ENCODE measurements at places on chromosomes 5 and 9. TPM values are rescaled to one million over a fixed set of nuclear protein-coding genes. Genes with fewer than 3 reads are reported as not detected.

DNA sequence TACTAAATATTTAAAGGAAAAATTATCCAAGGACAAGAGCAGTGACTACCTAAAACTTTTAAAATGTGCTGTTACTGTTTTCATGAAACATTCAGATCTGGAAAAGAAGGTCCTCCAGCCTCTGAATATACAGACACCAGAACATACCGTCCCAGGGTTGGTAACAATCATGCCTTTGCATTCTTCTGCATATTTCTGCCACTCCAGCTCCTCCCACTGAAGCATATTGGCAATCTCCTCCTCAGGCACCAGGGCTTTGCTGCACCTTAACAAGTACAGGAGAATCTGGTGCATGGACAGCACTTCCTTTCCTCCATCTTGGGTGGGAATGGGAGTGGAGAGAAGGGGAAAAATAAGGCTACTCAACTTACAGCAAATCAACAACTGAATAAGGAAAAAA lies 60.0 kb downstream of the DROSHA start:
- no peak for DNase-seq

DNA sequence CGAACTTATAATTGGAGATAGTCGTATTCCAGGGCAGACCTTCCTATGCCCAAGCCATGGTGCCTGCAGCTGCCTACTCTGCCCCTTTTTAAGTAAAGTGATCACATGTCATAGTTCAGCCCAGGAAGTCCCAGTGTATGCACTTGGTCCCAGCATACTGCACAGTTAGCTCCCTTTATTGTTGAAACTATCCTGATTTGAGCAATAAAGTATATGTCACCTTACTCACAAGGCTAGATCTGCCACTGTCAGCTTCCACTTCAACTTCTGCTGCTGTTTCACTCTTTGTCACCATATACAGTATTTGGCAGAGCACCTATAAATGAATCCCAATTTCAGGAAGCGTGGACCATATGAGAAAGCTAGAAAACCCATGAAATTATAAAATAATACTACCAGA lies 103.8 kb upstream of the PTGER4 start:
- DNase-seq = no peak

GRCh38 chr9:124220946-124221451 lies 36.8 kb upstream of the NEK6 start:
- DNase-seq = no peak

- no peak for DNase-seq
Measured at GRCh38 chr9:129033216-129033615, 3.2 kb upstream of the MIGA2 start.

GRCh38 chr5:141965071-141965470 lies 3.8 kb upstream of the RNF14 start:
- DNase-seq = no peak

- no peak for DNase-seq
Measured at GRCh38 chr5:25649628-25650265, 1005.0 kb upstream of the CDH10 start.

DNA sequence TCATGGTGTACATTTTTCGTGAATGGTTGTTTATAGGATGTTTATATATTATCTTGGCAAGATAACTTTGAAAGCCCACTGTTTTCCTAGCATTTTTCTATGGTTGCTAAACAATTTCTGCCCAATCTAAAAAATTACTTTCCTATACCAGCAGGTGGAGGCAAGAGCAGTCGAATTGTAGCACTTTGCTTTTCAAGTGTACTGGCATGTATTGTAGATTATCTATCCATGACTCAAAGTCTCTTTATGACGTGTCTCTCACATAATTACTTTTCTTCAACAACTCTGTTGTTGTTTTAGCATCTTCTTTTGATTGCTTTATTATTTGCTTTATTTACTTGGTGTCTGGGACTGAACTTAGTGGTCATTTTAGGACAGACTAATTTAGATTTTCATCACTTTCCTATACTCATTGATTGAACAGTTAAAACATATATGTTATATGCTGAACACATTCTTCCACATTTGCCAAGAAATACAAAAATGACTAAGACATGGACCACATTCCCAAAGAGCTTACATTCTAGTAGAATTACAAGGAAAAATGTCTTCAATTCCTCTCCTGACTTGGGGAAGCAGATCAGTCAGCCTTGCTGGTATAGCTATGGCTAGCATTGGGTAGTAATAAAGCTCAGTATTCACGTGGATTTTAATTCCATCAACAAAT lies 20.7 kb downstream of the NLN start:
- no peak for DNase-seq

DNA sequence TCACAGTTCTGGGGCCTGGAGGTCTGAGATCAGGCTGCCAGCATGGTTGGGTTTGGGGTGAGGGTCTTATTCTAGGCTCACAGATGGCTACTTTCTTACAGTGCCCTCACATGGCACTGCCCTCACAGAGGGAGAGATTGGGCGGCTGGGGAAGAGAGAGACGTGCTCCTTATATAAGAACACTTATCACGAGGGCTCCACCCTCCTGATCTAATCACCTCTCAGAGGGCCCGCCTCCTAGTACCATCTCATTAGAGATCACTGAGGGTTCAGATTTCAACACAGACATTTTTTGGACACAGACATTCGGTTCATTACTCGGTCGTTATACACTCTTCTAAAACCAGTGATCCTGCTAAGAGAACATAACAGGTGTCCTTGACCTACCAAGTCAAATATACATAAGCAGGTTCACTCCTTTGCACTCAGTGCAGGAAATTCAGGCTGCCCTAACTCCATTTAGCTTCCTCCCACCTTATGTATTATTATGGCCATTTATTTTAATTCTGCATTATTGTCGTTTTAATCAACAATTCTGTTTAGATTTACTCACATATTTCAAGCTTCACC lies 121.7 kb downstream of the ICE1 start:
- no peak for DNase-seq

DNA sequence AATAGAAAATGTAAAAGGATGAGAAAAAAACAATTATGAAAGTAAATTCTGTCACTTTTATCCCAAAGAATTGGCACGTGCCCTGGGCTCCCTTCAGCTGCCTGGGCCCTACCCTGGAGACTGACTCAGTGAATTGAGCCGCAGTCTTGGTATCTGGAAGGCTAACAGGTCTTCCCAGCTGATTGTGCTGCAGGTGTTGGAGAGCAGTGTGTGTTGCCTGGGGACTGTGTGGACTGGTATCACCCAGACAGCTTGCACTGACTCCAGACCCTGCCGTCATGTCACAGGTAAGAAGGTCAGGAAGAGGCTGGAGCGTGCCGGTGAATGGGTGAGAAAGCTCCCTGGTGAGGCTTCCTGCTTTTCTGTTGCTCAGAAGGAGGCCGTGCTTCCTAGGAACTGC lies 83.3 kb downstream of the AOPEP start:
- no peak for DNase-seq

GRCh38 chr9:22114956-22115355 lies 105.9 kb upstream of the CDKN2B start:
- no peak for DNase-seq

GRCh38 chr9:121454972-121455371 lies 44.7 kb downstream of the GGTA1 start:
- no peak for DNase-seq

GRCh38 chr9:33136721-33137670 lies 30.1 kb downstream of the B4GALT1 start:
- DNase-seq = peak; percentile 30

- no peak for DNase-seq
Measured at GRCh38 chr5:114223866-114224265, 138.0 kb upstream of the KCNN2 start.

DNA sequence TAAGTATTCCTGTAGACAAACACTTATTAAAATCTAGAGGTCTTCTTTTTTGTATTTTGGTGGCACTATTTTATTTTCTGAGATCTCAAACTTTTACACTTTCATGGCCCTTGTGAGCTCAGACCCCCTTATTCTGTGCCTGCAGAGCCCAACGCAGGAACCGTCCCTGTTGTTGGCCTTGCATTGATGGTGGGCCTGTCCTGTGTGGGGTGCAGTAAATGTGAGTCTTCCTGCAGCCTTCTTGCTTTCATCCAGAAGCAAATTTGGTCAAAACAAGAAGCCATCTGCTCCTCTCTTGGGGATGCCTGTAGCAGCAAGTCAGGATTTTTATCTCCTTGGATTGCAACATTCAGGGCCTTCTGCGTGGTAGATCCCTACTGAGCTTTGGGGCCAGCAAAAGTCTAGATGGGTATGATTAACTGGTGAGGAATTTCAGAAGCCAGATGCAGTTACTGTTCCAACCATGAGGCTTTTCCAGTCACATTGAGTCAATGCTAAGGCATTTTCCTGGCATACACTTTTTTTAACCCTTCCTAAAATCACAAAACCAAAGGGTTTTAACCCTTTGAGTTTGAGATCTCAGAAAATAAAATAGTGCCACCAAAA lies 31.7 kb downstream of the BASP1 start:
- DNase-seq = no peak

DNA sequence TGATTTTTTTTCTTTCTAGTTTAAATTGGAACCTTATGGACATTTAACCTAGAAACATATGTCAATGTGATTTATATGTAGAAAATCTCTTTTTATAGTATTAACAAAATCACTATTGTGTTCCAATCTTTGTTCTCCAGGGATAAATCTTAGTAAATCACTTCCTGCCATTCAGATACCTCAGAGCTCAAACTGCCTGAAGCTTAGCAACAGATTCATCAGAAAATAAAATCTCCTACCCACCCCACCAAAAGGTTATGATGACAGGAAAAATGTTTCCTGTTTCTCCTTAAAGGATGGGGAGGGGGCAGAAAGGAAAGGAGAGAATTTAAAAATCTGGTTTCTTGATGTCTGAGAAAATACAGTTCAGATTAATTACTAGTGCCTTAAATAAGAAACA lies 105.0 kb upstream of the TUT7 start:
- no peak for DNase-seq

GRCh38 chr9:109487247-109487646 lies 10.9 kb downstream of the PTPN3 start:
- DNase-seq = no peak

GRCh38 chr5:40882291-40882690 lies 27.0 kb upstream of the C7 start:
- DNase-seq = no peak

DNA sequence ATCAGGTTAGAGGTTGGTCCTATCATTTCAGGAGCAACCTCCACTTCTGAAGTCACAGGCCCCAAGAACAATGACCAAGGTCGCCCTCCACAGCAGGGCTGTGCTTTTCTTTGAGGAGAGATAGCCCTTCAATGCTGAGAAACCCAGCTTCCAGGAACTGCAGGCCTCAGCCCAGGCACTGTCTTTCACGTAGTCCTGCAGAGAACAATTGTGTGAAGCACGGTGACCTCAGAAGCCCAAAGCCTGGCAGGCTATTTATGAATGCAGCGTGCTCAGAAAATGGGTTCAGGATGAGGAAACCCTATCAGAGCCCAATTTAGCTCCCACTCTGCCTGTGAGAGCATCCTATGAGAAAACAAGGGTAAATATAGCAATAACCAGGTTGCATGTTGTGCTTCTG lies 388.3 kb downstream of the PLK2 start:
- no peak for DNase-seq

DNA sequence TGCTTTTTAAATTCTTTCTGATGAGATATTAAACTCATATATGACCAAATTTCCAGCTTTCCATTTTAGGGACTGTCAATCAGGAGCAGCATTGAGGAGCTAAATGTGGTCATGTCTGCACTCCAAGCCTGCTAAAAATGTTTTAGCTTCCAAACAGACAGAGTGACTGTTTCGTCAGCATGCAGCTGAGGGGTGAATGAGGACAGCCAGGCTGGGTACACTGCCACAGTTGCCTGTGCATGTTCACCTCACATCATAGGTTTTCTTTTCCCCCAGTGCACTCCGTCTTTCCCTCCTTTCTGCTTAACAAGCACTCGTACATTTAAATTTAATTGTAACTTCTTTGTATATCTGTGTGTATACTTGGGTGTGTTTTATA lies 138.1 kb downstream of the ARRDC3 start:
- DNase-seq = no peak

DNA sequence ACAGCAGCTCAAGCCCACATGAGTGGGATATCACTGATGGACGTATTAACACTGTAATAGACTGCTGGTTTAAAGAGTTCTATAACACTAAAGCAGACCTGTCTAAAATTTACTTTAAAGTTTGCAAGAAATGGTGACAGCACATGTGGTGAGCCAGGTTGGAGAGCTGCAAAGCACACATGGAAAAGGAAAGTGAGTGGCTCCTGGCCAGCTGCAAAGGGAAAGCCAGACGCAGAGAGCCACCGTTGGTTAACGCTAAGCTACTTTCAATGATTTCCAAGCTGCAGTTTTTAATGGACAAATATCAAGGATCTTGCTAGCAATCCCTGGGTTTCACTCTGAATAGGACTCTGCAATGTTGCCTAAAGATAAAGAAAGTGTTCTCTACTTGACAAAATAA lies 89.9 kb downstream of the CTNND2 start:
- no peak for DNase-seq

GRCh38 chr9:72332351-72332750 lies 32.7 kb downstream of the ZFAND5 start:
- DNase-seq = no peak

- DNase-seq = no peak
Measured at GRCh38 chr5:103942587-103943186, 380.1 kb upstream of the NUDT12 start.

DNA sequence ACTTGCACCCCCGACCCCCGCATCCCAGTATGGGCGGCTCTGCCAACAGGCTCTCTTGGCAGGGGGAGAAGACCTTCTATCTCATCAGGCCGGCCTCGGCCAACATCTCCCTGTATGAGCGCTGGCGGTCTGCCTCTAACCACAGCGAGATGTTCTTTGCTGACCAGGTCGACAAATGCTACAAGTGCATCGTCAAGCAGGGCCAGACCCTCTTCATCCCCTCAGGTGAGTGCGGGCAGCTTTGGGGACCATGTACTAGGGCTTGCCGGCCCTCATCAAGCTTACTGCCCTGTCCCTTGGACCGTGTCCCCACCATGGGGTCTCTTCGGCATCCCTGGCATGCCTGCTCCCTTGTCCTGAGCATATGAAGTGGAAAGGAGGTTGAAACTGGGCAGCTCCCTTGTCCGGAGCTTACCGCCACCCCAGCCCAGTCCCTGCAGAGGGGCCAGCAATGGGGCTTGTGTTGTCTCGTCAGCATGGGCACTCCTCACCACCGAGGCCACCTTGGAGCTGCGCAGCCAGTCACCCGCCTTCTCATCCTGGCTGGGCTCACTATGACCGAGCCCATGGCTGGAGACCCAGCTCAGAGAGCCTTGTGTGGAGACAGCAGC lies 78.1 kb downstream of the PHF2 start:
- peak; percentile 87 for DNase-seq

DNA sequence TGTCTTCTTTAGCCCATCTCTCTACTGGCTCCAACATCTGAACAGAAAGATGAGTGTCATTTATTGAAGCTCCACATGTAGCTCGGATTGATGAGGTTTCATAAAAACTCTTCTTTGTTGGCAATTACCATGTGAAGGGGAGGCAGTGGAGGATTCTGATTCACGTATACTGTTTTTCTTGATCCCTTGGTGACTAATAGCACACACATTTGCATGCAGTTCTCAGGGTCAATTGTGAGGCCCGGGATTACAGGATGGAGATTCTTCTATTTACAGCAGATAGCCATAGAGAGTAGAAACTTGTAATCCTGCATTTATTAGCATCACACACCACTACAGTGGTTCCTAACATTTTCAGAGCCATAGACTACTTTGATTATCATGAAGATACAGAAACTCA lies 133.2 kb upstream of the MARCHF11 start:
- DNase-seq = no peak

LMX1B gene
- total RNA-seq = 0.77 TPM

PPP3R2 gene
- total RNA-seq = not detected

DND1 gene
- total RNA-seq = 1.00 TPM

C1QTNF2 gene
- total RNA-seq = 0.64 TPM

MYORG gene
- total RNA-seq = 10.1 TPM

PRRT1B gene
- total RNA-seq = not detected

POU5F2 gene
- total RNA-seq = 1.9 TPM

PCDHA4 gene
- 0.32 TPM for total RNA-seq

MCTP1 gene
- 37.5 TPM for total RNA-seq

UQCRQ gene
- 391 TPM for total RNA-seq

CAMK2A gene
- total RNA-seq = not detected

ADAMTS2 gene
- 79.4 TPM for total RNA-seq

Measured in mesenteric fat pad (tissue), 1 donor.